ENCODE measurements at places on chromosomes 1 and 21.

- no peak for DNase-seq
Observed at GRCh38 chr1:36772647-36773495, 261.4 kb downstream of the GRIK3 start.

- DNase-seq = no peak
Observed at GRCh38 chr1:205965036-205965884, 22.0 kb upstream of the SLC26A9 start.

DNA sequence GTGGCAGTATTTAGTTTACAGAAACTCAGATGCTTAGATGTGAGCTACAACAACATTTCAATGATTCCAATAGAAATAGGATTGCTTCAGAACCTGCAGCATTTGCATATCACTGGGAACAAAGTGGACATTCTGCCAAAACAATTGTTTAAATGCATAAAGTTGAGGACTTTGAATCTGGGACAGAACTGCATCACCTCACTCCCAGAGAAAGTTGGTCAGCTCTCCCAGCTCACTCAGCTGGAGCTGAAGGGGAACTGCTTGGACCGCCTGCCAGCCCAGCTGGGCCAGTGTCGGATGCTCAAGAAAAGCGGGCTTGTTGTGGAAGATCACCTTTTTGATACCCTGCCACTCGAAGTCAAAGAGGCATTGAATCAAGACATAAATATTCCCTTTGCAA, 59.7 kb upstream of the ZNF326 start:
- DNase-seq = no peak

GRCh38 chr1:52901384-52901783, 20.2 kb downstream of the ECHDC2 start:
- no peak for DNase-seq

DNA sequence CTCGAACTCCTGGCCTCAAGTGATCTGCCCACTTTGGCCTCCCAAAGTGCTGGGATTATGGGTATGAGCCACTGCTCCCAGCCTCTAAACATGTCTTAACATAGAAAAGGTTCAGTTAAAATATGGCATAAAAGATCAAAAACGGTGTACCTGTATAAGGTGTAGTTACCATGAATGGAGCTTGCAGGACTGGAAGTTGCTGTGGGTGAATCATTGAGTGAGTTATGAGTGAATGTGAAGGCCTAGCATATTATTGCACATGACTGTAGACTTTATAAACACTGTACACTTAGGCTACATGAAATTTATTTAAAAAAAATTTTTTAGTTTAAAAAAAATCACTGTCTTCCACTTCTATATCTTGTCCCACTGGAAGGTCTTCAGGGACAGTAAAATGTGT, 15.7 kb downstream of the ABCD3 start:
- DNase-seq = no peak

DNA sequence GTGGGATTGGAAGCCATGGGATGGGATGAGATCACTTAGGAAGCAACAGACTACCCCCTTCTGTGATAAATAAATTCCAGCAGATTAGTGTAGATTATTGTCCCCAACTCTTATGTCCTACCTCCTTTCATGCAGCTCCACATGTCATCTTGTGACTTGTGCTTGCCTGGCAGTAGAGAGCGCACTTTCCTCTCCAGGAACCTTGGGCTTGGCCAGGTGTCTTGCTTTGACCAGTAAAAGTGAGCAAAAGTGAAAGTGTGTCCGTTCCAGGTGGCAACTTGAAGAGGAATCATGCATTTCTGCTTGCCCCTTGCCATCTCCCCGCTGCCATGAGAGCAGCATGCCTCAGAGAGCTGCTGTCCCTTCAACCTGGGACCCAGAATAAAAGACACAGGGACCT, 122.9 kb upstream of the ERG start:
- DNase-seq = no peak

- DNase-seq = no peak
Observed at GRCh38 chr1:61253059-61253735, 170.8 kb downstream of the NFIA start.

DNA sequence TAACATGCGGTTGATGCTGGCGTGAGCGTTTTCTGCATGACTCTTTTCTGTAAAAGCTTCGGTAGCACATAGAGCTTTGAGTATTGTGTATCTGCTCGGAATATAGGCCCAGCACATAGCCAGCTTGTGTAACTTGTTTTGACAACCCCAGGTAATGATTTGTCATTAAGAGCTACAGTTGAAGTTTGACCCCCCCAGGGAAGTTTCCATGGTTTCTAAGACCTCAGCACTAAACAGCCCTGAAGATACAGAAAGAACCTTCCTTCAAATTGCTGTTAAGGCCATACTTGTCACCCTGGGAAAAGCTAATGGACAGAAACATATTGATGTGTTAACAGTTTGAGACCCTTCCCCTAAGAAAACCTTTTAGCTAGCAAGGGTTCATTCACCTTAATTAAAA, 380.7 kb downstream of the PRDM2 start:
- no peak for DNase-seq

DNA sequence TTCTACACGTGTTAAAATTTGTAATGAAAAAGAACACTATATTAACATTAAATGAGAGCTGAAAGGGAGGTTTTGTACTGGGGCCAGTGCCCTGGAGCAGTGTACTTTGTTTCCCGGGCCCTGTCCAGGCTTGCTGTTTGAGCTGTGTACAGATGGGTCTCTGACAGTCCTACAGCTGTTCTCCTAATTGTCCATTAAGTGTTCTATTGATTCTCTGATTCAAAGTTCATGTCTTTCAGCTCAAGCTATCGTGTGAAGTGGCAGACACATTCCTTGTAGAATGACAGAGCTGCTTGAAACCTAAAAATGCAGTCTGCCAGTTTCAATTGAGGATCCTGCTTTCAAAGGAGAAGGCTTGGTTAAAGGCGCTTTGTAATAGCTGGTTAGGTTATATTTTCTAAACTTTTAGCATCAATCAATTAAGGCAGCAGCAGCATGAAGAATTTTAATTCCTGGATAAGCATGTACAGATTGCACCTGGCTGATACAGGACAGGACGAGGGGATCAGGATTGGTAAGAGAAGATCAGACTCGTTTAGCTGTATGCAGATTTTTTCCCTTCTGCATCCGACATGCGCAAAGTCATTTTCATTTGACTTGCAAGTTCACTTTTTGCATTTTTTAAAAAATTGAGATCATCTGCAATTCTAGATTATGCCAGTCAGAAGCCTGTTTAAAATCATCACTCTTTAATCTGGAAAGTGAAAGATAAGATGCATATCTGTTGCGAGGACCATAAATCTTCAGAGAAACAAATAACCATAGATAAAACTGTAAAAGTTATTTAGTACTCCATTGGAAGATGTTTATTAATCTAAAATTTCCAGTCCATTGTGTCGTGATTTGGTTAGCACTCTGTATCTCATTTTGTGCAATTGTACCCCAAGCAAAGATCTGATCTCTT, 98.5 kb downstream of the ATG4C start:
- no peak for DNase-seq

All from stimulated activated CD8-positive, alpha-beta memory T cell treated with anti-CD3 and anti-CD28 coated beads, Interleukin-4, amount 100 ng/mL, for 24 hours (primary cell).